CD8-positive, alpha-beta memory T cell (primary cell): ENCODE measurements at places on chromosomes 3 and 15. TPM values are rescaled to one million over a fixed set of nuclear protein-coding genes. Genes with fewer than 3 reads are reported as not detected.

- DNase-seq: no peak
Observed at GRCh38 chr3:193586526-193586925, 6.5 kb upstream of the OPA1 start.

GRCh38 chr3:4707324-4707723 is 214.2 kb downstream of the ITPR1 start:
- no peak for DNase-seq

- DNase-seq: no peak
Observed at GRCh38 chr3:186121968-186122367, 13.1 kb upstream of the ETV5 start.

- DNase-seq: no peak
Observed at GRCh38 chr15:88741046-88741445, 62.2 kb upstream of the ACAN start.

The DNAJA4 gene
- total RNA-seq: 35.3 TPM

DNA sequence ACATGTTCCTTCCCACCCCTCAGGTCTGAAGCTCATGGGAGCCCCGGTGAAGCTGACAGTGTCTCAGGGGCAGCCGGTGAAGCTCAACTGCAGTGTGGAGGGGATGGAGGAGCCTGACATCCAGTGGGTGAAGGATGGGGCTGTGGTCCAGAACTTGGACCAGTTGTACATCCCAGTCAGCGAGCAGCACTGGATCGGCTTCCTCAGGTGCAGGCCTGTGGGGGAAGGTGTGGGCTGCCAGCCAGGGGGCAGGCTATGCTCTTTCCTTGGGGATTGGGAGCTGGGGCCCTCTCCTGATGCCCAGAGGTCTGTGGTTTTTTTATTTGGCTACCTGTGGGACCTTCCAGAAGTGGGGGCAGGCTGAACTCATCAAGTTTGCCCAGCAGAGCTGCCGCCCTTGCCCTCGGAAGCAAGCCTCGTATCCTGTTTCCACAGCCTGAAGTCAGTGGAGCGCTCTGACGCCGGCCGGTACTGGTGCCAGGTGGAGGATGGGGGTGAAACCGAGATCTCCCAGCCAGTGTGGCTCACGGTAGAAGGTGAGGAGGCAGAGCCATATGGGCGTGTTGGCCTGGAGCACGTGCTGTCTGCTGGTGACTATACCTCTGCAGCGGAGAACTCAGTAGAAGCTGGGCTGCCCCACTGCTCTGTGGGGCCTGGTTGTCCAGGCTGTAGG is 2.2 kb downstream of the TYRO3 start:
- DNase-seq: no peak

DNA sequence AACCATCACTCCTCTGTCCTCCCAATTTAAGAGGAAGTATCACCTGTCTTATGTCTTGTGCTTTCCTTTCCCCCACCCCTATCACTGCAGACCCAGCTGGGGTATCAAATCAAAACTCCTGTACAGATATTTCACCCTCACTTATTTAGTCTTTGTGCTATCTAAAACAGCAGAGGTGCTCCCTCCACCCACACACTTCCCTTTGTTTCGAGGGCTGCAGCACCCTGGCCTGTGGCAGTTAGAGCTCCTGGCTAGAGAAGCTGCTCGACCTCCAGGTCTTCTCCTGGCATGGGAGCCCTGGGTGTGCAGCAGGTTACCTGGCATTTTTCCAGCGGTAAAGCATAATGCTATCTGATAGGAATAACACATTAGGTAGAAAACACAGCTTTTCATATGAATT is 181.4 kb upstream of the BCL6 start:
- DNase-seq: no peak

The ONECUT1 gene
- not detected for total RNA-seq

The PYGO1 gene
- 0.07 TPM for total RNA-seq

DNA sequence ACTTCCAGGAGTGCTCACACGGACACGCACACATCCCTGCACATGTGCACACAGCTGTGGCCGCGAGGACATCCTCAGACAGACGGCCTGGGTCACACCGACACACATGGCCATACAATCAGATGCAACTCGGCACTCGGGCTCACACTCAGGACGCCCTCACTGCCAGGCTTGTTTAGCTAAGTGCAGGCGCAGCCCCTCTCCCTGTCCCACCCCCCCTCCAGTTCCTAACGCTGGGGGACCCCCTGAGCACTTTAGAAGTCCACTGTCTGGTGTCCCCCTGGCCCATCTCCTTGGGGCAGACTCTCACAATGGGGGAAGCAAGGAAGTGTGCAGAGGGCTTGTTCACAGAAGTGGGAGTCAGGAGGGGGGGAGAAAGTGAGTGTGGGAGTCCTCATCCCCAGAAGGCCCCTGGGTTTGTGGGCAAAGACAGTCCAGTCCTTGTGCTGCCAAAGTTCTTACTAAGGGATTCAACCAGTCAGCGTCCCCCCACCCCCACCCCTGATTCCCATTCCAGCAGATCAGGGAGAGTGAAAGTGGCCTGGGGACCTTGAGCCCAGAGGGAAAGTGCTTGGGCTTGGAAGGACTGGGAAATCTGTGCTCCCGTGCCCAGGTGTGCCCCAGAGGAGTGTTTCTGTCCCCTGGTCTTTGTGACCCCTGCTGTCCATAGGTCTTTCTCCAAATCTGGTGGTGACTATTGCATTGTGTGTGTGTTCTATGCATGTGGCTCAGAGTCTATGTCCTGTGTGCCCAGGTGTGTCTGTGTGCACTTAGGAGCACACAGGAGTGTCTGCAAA is 767 bp upstream of the GATA2 start:
- DNase-seq: no peak

The EIF1B gene
- 81.4 TPM for total RNA-seq

GRCh38 chr3:131221731-131222130 is 159.8 kb upstream of the NUDT16 start:
- DNase-seq: no peak

GRCh38 chr3:14906355-14906971 is 40.9 kb upstream of the NR2C2 start:
- no peak for DNase-seq

The SLC9C1 gene
- total RNA-seq: not detected

- DNase-seq: no peak
Observed at GRCh38 chr3:86388820-86389219, 602.1 kb downstream of the VGLL3 start.

The NRG4 gene
- not detected for total RNA-seq

DNA sequence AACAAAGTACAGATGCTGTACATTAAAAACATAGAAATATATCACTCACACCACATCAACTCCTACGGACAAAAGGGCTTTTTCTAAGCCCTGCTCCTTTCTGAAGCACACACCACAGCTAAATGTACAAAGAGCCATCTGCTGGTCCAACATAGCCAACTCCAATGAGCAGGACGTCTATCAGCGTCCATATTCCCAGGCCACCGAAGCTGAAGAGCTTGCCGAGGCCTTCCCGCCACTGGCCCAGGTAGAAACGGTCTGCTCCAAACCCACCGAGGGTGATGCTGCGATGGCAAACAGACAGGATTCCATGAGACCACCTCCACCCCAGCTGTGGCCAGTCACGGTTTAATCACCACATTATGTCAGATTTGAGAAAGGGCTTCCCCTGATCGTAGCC is 9.8 kb downstream of the TM2D3 start:
- DNase-seq: no peak

DNA sequence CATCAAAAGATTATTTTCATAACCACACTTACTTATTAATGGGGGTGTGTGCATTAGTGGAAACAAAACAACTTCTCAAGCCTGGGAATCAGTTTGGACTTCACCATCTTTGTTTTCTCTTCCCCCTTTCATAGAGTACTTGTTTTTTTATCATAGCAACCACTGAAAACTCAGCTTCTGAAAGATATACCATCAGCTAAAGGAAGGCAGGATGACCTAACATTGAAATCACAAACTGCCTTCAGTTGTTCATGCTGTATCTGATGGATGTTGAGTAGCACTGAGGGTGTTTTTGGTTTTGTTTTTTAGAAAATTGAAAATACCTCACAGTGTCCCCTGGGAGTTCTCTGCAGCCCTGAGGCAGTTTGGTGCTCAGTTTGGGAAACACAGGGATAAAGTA is 46.5 kb downstream of the NEK10 start:
- no peak for DNase-seq

DNA sequence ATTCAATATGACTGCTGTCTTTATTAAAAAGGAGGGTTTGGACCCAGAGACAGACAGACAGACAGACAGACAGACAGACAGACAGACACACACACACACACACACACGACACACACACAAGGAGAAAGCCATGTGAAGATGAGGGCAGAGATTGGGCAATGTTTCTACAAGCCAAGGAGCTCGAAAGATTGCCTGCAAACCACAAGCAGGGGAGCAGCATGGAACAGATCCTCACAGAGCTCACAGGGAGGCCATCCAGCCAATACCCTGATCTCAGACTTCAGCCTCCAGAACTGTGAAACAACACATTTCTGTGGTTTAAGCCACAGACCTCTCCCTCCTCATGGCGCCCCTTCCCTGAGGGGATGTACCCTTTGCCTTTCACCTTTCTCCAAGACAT is 35.8 kb upstream of the ABHD2 start:
- no peak for DNase-seq

DNA sequence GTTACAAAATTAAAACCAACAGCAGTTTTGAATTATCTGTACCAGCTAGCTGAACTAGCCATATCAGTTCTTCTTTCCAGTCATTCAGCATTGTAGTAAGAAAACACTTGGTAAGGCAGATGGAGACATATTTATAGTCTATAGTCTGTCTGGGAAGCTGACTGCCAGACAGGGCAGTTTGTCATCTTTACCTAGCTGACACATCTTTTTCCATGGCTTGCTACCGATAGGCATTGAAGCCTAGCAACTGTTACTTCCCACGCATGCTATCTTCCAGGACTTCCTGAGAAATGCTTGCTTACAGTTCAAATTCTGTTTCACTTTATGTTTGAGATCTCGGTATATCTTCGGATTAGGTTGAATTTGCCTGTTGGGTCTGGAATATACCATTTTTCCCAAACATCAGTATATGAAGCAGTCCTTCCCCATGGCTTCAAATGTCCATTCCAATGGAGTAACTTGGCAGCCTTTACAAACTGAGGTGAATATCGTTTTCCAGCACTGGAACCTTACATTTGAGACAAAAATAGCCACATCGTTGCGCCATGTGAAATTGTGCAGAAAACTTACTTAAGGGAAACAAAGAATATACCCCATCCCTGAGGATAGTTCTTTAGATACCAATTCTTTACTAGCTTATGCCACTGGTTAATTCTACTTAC is 8.8 kb downstream of the GNL3 start:
- no peak for DNase-seq

The NMNAT3 gene
- 2.1 TPM for total RNA-seq

- no peak for DNase-seq
Observed at GRCh38 chr3:47910777-47911440, 105.3 kb downstream of the MAP4 start.

GRCh38 chr15:66401130-66402021 is 14.7 kb downstream of the MAP2K1 start:
- DNase-seq: no peak

DNA sequence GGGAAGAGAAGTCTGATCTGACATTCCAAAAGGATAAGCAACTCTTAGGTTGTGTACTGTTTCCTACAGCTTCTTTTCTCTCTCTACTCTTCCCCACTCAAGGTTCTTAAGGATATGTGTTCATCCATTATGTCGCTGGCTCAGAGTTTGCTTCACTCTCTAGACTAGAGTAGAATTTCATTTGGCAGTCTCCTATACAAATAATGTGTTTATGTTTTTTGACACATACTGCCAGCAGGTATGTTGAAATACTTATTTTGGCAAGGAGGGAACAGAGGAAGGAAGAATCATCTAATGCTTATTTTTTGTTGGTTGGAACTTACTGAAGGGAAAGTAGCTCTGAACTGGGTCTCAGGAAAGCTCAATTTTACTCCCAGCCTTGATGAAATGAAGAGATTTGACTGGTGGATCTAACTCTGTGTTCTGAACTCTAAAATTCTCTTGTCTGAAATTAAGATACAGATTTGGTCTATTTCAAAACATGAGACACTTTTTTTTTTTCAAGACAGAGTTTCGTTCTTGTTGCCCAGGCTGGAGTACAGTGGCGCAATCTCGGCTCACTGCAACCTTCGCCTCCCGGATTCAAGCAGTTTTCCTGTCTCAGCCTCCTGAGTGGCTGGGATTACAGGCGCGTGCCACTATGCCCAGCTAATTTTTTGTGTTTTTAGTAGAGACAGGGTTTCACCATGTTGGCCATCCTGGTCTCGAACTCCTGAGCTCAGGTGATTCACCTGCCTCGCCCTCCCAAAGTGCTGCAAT is 7.6 kb upstream of the EMC3 start:
- DNase-seq: no peak

The SLC28A2 gene
- not detected for total RNA-seq

The ARGFX gene
- not detected for total RNA-seq

- DNase-seq: no peak
Observed at GRCh38 chr3:189664311-189664710, 33.1 kb downstream of the TP63 start.

DNA sequence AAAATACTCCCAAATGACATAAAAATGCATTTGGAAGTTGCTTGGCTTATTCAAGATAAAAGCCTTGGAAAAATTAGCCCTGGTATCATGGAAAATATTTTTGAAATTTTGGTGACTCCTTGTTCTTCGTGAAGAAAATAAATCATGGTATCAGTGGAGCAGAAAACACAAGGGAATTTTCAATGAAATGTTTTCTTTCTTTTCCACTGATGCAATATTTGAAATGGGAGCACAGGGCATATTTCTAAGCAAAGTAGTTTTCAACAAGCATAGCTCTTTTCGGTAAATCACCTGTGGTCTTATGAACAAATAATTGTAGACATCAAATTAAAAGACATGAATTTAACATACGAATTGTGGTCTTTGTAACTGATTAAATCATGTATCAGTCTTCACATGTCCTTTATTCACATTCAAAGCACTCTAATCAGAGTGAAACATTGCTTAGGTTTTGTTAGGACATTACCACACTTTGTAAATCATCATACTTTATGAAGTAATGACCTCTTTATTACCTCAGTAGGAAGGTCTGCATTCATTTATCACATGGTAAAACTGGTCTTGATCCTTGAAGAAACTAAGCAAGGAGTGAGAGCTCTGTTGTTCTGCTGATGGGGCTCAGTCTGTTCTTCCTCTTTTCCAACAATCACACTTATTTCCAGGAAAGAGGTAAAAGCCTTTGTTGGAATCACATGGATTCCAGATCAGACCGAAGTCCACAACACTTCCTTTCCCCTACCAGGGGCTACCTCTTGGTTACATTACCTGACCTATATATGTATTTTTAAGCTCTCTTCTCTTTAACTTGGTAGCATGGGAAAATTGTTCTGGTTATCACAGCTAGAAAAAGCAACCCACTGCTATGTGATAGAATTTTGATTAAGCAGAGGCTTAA is 413.5 kb upstream of the THBS1 start:
- DNase-seq: no peak

DNA sequence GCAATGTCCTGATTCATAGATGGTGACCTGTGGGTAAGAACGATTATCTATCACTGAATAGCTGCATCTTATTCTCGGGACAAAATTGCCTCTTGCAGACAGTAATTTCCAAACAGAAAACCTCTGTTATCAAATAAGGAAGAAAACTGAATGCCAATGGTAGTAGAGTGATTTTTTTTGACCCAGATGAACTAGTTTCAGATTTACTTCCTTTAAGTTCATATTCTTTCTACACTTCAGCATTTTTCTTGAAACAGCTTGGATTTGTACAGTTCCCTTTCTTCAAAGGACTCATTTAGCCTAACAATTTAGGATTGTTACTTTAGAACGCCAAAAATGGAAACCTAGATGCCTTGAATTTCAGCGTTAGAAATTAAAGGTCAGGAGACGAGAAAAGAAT is 14.6 kb downstream of the ETV5 start:
- DNase-seq: no peak
